Hepatic stellate cell (primary cell): ENCODE measurements at places on chromosomes 11 and 22.

DNA sequence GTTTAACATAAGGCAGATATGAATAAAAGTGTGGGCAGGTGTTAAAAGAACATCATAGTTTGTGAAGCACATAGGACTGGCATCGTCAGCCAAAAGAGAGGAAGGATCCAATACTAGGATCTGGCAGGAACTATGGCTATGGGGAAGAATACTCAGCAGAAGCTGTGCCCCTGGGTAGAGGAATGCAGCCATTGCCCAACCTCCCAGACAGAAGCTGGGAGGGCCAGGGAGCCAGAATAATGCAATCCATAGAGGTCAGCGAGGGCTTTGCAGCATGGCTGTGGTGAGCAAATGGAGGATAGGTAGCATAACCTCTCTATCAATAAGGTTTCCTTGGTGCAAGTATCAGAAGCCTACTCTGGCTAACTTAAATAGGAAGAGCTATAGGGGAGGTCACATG is 11.7 kb upstream of the CSTF3 start:
- DNase-seq, result no peak

- DNase-seq, result no peak
Measured at GRCh38 chr11:12091956-12092558, 18.3 kb upstream of the MICAL2 start.

DNA sequence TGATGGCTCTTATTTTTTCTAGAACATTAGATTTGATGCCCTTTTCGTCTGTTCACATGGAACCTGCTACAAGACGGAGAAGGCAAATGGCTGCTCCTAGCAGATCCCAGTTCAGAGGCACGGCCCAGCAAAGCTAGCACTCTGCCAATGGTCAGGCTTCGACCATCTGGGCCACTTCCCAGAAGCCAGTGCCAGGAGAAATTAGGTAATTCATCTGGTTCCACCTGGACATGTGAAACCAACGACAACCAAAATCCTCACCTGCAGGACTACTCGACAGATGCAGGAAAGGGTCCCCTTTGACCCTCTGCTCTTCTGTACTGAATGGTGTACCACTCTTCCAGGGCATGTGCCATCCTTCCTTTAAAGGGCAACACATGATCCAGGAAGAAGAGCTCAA is 25.4 kb downstream of the MICAL3 start:
- DNase-seq, result no peak

GRCh38 chr11:62805961-62806441 is 761 bp upstream of the NXF1 start:
- DNase-seq, result no peak

GRCh38 chr11:45382133-45382878 is 96.2 kb upstream of the SYT13 start:
- no peak for DNase-seq

GRCh38 chr22:46362203-46362933 is 26.9 kb downstream of the TRMU start:
- DNase-seq, result no peak

GRCh38 chr11:134764966-134765365 is 352.9 kb upstream of the B3GAT1 start:
- no peak for DNase-seq

DNA sequence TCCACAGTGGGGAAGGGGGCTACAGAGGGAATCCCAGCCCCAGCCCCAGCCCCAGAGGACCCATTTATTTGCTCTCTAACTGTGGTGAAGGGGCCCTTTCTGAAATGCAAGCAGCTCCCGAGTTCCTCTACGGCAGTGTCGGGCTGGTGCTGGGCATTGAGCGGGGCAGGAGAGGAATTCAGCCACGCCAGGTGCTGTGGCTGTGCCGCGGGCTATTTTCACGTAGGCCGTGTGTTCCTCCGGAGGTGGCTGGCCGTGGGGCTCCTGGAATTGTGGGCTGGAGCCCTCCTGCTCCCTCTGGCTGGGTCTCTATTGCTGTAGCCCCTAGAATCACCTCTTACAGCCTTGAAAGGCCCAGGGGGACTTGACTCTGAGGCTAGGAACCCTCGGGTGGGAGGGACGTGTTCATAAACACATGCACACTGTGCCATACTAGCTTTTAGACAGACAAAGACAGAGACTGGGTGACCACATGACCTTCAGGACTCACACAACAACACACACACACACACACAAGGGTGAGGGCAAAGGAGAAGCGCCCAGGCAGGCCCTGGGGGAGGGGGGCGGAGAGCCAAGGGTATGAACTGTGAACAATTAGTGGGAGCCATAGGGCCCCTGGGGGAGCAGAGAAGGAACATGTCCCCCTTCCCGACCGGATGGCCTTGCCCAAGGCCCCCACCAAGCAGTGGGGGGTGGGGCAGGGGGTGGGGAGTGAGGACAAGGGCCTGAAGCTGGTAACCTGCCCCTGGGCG is 48.4 kb upstream of the SYT7 start:
- DNase-seq, result no peak

GRCh38 chr11:70866834-70867233 is 385.5 kb downstream of the SHANK2 start:
- no peak for DNase-seq

DNA sequence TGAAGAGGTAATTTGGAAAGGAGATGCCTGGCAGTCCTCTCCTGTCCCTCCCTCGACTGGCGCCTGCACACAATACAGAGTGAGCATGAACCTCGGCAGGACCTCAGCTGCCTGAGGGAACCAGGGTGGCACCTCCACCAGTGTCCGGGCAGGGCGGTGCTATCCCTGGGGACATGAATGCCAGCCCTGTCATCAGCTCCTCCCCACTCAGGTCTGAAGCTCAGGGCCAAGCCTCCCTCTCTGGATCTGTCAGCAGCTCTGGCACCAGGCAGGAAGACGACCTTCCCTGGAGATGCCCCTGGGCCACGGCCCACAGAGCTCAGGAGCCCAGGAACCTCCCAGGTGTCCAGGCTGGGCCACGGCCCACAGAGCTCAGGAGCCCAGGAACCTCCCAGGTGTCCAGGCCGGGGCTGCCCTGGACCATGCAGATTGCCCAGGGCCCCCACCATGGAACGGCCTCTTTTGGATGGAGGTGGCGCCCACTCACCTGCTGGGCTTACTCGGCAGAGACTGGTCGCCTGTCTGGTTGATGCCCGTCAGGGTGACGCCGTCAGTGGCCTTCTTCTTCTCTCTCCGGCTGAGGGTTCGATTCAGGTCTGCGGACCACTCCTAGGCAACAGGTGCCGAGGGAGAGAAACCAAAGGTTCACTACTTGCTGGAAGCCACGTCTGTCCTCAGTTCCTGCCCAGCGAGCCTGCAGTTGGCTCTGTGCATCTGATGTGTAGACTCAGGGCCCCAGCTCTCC is 21.7 kb upstream of the ARFGAP3 start:
- no peak for DNase-seq

GRCh38 chr22:38435010-38435409 is 20.0 kb downstream of the KCNJ4 start:
- no peak for DNase-seq

- DNase-seq, result peak; percentile 69
Measured at GRCh38 chr11:68014157-68014946, 4.2 kb downstream of the ALDH3B1 start.

- peak; percentile 53 for DNase-seq
Measured at GRCh38 chr11:3609416-3610265, 32.2 kb downstream of the ART5 start.

DNA sequence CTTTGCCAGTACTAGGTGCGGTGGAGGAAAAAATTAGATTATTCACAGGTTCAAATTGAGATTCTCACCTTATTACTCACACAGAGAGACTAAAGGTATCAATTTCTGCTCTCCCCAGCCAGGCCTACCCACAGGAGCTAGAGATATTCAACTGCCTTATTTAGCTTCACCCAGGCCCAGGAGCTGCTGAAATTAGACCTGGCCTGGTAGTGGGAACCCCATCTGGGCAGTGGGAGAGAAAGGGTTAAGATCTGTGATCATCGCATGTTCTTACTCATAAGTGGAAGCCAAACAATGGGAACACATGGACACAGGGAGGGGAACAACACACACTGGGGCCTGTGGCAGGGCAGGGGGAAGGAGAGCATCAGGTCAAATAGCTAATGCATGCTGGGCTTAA is 20.9 kb upstream of the MICAL2 start:
- no peak for DNase-seq

DNA sequence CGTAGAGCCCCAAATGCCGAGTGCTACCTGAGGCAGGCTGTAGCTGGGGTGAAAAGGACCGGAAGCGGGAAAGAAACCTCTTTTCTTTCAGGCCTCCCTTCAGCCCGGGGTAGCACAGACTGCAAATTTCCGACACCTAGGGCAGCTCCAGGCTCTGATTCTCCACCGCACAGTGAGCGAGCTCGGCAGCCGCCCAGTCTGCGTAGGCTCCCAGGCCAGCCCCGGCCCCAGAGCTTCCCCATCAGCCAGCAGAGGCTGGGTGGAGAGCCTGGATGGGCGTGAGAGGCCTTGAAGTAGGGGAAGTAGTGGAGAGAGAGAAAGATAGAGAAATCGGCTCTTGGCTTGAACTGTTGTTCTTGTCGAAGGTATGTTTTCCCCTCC is 9.3 kb upstream of the PAX6 start:
- DNase-seq, result no peak

DNA sequence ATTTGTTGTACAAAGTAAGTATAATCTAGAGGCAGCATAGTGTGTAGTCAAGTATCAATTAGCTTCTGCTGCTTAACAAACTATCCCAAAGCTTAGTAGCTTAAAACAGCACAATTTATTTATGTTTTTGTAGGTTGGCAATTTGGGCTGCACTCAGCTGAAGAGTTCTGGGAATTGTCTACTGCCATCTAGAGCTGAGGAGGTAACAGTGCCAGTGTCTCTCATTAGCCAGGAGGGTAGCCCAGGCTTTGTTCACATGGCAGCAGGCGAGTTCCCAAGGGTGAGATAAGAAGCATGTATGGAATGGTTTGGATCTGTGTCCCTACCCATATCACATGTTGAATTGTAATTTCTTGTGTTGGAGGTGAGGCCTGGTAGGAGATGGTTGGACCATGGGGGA is 45.8 kb upstream of the SLN start:
- no peak for DNase-seq

- no peak for DNase-seq
Measured at GRCh38 chr11:125079151-125079877, 16.2 kb downstream of the SLC37A2 start.
